ENCODE measurements at places on chromosomes 7 and 10.

DNA sequence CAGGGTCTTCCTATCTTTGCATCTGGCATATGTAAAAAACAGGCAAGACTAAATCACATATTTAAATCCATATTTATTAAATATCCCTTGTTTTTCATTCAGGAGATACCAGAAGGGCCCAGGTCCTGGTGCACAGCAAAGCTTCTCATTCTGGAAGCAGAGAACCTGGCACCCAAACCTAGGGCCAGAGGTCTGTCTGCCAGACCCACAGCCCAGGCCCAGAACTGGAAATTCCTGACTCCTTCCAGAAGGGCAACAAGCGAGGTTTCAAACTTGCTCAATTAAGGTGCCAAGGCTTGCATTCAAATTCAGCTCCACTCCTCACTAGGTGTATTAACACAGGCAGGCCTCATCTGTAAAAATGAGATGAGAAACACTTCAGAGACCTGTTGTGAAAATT lies 4.2 kb upstream of the MYO1G start:
- DNase-seq = no peak

DNA sequence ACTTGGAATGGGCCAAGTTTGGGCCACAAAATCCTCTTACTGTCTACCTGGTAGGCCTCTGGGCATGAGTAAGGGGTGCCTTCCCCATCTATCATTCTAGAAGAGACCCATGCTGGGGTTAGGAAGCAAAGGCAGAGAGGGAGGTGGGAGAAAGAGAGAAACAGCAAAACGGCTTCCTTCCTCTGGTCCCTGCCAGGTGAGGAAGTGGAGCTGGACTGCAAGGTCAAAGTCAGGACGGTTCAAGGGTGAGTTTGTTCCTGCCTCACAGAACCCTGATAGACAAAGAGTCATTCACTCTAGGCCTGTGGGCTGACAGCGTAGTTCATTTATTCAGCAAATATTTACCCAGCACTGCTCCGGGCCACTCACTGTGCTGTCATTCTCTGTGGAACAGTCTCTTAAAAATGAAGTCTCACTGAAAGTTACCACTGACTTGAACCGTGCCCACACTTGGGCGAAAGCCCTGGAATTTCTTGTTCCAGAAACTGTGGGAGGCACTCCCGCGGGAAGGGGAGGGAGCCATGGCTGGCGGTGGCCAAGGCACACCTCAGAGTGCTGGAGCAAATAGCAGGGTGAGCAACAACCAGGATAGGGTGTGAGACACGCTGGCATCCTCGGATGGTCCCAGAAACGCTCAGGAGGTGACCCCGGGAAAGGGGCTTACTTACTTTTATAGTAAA lies 26.2 kb upstream of the ECHDC3 start:
- no peak for DNase-seq

GRCh38 chr7:240146-240676 lies 47.8 kb downstream of the FAM20C start:
- DNase-seq = no peak

GRCh38 chr7:45259966-45260646 lies 102.5 kb downstream of the RAMP3 start:
- peak; percentile 66 for DNase-seq

- DNase-seq = no peak
Observed at GRCh38 chr10:103700436-103700715, 155.0 kb downstream of the SH3PXD2A start.

DNA sequence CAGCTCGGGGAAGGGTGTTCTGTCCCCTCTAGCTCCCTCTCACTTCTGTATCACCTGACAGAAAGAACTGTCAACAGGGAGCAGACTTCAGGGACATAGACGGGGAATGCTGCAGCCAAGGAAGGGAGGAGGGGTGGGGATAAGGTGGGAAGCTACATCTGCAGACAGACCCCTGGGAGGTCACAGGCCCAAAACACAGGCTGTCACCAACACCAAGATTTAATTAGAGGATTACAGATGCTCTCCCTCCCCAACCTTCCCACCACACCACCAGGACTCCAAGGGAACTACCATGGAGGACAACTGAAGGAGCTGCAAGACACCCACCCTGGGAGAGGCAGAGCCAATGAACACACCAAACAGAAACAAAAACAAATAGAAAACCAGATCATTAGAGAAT lies 425.2 kb upstream of the VSTM2A start:
- DNase-seq = no peak
